H7 (cell line): ENCODE measurements at places on chromosomes 4 and X.
A peak's percentile ranks its signal among the peaks of the same experiment; 100 is the strongest.

- no peak for DNase-seq
Observed at GRCh38 chrX:11185861-11186260, 74.7 kb downstream of the HCCS start.

- peak; percentile 16 for DNase-seq
Observed at GRCh38 chr4:81946996-81947395, 426.8 kb downstream of the HNRNPD start.

- no peak for DNase-seq
Observed at GRCh38 chrX:154594491-154594890, 9.6 kb downstream of the CTAG1A start.

GRCh38 chr4:123826896-123827295 lies 430.3 kb downstream of the SPRY1 start:
- no peak for DNase-seq

DNA sequence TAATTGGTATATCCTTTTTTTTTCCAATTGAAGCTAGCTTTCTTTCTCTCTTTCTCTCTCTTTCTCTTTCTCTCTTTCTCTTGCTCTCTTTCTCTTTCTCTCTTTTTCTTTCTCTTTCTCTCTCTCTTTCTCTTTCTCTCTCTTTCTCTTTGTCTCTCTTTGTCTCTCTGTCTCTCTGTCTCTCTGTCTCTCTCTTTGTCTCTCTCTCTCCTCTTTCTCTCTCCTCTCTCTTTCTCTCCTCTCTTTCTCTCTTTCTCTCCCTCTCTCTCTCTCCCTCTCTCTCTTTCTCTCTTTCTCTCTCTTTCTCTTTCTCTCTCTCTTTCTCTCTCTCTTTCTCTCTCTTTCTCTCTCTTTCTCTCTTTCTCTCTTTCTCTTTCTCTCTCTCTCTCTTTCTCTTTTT lies 66.6 kb downstream of the ASMT start:
- no peak for DNase-seq

DNA sequence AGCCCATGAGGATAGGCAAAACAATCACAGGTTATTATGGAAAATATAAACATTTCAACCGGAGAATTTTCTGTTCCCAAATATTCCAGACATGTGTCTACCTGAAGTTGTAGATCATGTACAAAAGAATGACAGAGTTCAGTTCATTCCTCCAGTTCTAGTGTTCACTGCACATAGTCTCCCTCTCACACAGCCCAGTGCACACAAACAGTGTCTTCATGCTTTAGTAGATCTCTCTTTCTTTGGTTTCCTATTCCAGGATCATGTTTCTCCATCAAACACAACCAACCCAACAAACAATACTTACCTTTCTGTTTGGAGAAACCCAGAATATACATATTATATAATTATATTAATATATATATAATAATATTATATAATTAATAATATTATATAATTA lies 671.9 kb downstream of the TRIML1 start:
- DNase-seq, result no peak

DNA sequence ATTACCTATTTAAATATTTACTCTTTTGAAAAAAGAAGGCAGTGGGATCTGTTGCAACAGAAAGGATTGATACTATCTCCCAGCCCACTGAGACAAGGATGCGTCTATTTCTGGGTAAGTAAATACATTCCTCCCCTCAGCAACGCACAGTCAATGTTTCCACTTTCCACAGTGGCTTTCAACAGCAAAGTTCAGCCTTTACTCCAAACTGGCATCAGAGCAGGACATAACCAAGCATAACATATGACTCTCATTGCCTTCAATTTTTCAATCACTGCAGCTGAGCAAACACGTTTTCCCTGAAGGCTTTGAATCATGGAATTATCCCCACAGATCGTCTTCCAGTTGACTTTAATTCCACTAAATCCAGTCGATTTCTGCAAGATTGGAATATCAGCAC lies 160.3 kb upstream of the FRG1 start:
- no peak for DNase-seq

- DNase-seq, result peak; percentile 94
Observed at GRCh38 chr4:40056716-40057585, at the start of gene N4BP2. Gene N4BP2 (plus strand): TSS chr4:40056850. CDS start chr4:40097341, 40,491 bp downstream.

DNA sequence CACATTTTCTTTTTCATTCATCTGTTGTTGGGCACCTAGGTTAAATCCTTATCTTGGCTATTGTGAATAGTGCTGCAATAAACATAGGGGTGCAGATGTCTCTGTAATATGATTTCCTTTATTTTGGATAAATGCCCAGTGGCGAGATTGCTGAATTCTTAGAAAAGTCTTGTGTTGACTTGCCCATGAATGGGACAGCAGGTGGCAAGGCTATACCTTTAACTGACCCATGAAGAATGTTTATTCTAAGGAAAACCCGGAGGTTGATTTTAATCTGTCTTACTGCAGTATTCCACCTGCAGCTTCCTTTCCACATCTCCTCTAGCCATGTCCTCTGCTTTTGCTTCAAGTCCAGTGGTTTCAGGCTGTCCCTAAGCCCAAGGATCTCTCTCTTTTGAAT lies 220.6 kb downstream of the SNCA start:
- DNase-seq, result no peak

DNA sequence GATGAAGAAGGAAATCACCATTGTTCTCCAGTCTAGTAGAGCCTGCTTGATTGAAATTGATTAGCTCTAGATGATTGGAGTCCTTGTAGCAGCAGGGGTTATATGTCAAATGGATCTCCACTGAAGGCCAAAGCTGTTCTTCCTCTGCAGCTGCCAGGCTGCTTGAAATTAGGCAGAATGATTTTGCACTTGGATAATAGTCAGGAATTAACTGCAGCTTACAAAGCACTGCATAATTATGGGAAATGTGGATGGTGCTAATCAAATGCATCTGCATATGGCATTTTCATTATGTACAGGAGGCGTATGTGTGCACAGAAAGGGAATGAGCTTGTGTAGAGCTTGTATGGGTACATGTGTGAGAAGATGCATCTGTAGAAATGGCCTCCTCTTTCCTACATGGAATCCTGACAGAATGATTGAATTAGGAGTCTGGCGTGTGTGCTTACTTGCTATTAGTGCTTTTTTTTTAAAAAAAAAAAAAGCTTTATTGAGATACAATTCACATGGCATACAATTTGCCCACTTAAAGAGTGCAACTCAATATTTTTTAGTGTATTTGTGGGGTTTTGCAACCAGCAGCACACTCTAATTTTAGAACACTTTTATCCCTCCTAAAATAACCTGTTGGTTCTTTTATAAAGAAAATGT lies 65.9 kb downstream of the TMEM131L start:
- DNase-seq, result no peak

- DNase-seq, result no peak
Observed at GRCh38 chr4:77158487-77158861, 1.5 kb downstream of the CCNG2 start.

- DNase-seq, result no peak
Observed at GRCh38 chrX:22629105-22629725, 356.5 kb downstream of the CBLL2 start.

DNA sequence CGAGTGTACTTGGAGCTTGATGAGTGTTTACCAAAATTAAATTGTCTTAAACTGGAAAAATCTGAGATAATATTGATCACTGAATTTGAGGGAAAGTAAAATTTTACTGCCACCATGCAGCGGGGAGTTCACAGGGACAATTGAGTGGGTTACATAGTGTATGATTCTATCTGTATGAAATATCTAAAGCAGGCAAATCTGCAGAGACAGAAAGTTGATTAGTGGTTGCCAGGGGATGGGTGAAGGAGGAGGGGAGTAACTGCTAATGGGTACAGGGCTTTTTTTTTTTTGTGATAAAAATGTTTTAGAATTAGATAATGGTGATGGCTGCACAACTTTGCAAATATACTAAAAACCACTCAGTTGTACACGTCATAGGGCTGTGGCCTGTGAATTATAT lies 35.4 kb upstream of the PDLIM3 start:
- no peak for DNase-seq

DNA sequence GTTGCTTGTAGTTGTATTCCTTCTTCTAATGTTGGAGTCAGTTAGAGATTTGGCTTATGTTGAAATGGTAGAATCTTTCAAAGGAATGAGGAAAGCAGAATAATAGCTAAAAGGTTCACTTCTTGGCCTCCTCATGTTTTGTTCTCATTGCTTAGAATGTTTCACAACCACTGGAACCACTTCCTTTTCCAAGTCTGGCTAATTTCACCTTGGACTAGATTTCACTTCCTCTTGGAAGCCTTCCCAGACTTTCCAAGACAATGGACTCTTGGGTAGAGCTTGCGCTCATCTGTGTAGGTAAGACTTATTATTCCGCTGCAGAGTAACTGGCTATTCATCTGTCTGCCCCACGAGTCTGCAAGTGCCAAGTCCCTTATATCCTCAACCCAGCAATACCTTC lies 8.3 kb downstream of the SPATA18 start:
- no peak for DNase-seq

DNA sequence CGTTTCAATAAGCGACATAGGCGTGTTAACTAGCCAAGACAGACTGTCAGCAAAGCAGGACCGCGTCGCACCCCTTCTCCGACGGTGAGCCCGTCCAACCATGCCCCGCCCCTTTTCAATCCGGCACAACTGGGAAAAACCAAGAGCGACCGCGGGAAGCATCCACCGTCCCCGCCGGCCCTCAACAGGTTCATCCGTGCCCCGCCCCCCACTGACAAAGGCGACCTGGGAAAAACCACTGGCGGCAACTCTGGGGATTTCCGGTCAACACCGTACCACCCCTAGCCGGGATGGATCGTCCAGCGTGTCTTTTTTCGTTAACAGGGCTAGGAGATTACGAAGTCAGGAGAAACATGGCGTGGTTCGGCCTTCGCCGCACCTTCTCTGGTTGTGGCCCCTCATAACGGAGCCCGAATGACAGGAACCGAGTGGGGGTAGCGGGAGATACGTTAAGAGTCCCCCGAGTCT lies 377 bp downstream of the TIMM17B start:
- peak; percentile 93 for DNase-seq

DNA sequence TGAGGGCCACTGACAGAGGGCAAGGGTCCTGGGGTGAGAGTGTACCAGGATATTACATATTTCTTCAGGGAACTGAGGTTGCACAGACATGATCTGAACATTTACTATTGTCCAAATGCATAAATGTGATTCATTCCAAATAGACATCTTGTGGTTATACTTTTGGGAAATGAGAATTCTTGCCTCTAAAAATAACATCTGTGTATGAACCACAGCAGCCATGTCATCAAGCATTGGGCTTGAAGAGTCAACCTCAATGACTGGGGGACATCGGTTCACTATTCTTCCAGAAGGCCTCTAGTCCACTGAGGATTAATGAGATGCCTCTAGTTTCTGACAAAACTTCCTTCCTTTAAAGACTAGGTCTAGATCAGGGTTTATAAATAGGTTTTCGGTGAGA lies 193.1 kb upstream of the GPC4 start:
- no peak for DNase-seq

DNA sequence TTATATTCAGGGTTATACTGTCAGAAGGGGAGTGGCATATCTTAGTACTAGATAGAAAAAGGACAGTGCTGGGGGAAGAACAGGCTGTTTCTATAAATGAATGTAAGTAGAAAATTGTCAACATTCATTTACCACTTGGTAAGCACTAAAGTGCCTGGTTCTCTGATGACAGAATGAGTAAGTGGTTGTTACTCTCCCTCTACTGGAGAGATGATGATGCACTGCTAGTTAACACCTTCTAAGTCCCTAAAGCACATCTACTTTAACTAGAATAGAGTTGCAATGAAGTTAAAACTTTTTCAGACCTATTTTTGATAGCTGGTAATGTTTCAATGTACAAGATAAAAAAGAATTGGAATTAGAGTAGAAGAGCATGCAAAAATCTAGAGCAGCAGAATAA lies 214.5 kb downstream of the KLHL4 start:
- peak; percentile 20 for DNase-seq

DNA sequence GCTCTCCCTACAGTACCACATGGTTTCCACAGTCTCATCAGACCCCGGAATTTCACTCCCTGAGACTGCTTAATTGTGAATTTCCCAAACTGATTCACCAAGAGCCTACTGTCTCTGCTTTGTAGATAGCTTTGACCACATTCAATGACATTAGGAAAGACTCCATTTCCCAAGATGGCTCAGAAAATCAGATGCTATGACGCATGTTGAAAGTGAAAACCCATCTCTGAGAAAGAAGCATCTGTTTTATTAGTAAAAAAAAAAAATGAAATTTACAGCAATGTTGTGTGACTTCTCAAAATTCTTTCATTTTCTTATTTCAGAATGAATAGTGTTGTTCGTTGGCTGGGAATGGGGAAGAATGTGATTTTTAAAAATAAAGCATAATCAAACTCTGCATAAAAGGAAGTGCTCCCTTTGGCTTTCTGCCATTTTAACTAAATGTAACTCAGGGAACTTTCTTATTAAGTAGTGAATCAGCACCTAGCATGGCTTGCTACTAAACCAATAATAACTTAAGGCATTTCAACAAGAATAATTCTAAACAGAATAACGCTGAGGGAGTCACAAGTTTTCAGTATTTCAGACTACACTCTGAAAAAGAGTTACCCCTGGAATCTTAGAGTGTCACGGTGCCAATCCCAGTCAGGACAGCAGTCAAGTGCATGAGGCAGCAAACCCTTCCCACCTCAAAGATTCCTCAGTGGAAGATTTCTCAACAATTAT lies 97.4 kb upstream of the MYOZ2 start:
- no peak for DNase-seq

- no peak for DNase-seq
Observed at GRCh38 chrX:119696251-119696890, 3.4 kb upstream of the SEPTIN6 start.

DNA sequence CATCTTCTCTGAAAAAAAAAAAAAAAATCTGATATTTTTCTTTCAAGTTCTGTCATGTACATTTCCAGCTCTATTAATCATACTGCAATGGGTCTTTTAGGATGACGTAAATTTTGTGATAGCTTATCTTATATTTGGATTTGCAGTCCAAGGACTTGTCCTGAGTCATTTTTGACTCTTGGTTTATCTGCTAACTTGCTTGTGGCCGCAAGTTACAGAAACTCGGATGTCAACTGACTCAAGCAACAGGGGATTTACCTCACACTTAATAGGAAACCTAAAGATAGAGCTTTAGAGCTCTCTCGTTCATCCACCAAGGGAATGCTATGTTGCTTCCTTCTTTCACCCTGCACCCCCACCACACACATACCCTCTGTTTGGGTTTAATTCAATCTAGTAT lies 1433.8 kb upstream of the TENM3 start:
- DNase-seq, result no peak

- no peak for DNase-seq
Observed at GRCh38 chrX:41971346-41971745, 48.0 kb upstream of the CASK start.

DNA sequence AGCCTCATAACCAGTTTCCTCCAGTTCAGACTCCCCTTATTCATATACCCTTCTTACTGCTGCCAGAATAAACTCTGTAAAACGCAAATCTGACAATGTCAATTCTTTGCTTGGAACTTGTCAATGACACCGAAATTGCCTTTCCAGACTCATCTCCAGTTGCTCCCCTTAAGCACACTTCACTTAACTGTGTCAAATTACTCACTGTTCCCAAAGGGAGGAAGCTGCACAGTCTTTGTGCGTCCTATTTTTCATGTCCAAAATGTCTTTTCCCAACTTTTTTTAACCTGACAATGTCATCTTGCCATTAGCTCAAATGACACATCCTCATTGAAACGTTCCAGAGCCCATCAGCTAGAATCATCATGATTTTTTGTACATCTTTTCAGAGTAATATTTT lies 867.3 kb downstream of the RPA4 start:
- DNase-seq, result no peak

GRCh38 chr4:87382116-87382515 lies 8.9 kb downstream of the HSD17B11 start:
- DNase-seq, result no peak
